ENCODE measurements at places on chromosomes 7 and 10.

- DNase-seq, result no peak
Measured at GRCh38 chr7:44956157-44956766, 22.6 kb downstream of the MYO1G start.

DNA sequence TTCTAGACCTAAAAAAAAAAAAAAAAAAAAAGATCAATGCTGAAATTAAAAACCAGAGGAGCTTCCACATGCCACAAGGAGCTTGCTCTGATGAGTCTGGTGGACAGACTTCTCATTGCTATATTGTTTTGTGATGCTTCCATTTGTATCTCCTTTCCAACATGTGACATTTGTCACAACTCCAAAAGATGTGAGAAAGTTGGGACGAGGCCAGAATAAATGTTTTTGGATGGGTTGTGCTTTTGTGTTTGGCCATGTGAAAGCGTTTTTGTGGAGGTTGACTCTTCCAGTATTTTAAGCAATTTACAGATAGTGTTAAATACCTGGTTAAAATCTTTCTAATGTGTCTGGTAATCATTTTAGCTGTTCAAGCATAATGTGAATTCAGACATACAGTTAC lies 280.1 kb downstream of the SKAP2 start:
- DNase-seq, result no peak

- no peak for DNase-seq
Measured at GRCh38 chr7:5397736-5398135, 25.9 kb downstream of the TNRC18 start.

DNA sequence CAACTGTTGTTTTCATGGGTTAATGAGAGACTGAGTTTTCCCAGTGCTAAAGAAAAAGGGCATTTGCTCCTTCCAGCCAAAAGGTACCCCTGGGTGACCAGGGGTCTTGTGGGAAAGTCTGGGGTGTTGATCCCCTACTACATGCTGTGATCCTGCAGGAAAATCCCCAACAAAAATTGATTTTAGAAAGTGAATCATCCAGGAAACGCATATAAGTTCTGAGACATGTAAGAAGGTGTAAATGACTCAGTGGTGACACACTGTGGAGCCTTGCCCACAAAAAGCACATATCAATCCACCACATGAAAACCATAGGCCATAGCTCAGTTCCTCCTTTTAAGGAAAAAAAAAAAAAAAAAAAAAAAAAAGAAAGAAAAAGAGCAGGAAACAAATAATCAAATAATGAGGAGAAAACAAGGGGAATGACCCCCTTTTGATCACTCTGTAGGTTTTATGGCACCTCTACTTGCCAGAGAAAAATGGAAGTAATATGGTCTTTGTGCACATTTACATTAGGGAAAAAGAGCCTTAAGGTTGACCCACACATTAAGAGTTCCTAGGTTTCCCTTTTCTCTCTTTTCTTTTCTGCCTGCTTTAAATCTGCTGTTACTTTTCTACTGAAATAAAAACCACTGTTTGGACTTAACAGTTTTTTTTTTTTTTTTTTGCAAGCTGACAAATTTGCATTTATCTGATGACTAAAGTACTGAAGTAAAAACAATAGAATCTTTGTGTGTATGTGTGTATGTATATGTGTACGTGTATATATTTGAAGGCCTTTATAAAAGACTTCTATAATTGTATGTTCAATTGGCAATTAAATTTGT lies 386.0 kb downstream of the KIF20B start:
- no peak for DNase-seq

DNA sequence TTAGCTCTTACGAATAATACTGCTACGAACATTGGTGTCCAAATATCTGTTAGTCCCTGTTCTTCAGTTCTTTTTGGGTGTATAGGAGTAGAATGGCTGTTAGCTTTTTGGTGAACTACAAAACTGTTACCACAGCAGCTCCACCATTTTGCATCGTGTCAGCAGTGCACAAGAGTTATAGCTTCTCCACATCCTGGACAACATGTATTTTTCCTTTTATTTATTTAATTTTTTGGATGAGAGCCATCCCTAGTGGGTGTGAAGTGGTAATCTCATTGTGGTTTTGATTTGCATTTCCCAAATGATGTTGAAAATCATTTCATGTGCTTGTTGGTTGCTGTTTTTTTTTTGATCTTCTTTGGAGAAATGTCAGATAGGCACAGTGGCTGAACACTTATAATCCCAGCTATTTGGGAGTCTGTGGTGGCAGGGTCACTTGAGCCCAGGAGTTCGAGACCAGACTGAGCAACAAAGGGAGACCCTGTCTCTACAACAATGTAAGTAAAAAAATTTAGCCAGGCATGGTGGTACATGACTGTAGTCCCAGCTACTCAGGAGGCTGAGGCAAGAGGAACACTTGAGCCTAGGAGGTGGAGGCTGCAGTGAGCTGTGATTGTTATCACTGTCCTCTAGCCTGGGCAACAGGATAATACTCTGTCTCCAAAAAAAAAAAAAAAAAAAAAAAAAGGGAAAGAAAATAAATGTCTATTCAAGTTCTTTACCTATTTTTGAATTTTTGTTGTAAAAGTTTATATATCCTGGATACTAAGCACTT lies 31.7 kb downstream of the TRIM24 start:
- DNase-seq, result no peak

DNA sequence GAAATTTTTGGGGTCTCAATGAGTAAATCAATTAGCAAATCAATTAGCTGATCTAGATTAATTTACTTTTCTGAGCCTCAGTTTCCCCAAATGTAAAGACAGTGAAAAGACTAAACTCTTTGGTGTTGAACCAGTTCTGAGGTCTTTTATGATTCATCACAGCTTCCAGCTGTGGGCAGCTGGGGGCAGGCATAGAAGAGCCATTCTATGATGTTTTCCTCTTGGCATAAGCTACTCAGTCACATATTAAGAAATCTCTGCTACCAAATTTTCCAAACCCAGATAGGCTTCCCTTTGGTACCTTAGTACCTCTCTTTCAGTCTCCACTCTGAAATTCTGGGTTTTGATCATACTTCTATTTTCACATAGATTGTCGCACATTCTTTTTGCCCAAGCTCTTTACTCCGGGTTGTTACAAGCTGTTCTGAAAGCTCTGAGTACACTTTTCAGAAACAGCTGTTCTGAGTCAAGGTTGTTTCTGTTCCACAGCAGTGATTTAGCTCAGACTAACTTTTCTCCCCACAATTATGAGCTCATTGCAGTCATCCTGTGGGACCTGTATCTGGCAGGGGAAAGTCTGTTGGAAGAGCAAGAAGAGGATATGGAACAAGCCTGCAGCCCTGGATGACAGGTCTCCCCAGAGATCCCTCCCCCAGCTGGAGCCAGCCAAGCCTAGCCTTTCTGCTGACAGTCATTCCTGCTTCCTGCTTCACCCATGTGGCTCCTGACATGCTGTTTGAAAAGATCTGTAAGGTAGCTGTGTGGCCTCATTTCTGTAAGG lies 599.6 kb upstream of the GHITM start:
- no peak for DNase-seq

GRCh38 chr10:47246406-47247147 lies 53.4 kb upstream of the GDF10 start:
- DNase-seq, result no peak

- no peak for DNase-seq
Measured at GRCh38 chr10:89115876-89116627, 91.1 kb downstream of the CH25H start.
